NAMALWA (cell line): ENCODE measurements at places on chromosomes 4 and X.

DNA sequence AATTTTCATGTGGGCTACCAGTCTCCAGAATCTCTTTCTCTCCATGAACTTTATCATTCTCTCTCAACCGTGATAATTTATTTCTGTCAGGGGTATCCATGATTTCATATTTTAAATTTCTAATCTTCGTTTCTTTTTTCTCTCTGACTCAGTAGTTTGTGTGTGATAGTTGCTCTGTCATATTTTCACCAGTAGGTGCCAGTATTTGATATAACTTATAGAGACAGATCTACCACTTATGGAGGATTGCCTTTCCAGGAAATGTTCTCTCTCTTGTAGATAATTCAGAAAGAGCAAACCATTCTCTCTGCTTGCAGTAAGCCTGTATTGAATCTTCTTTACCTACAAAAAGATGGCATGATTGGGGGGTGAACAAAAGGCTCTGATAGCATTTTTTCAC lies 79.3 kb upstream of the DYNLT3 start:
- DNase-seq = peak; percentile 56

DNA sequence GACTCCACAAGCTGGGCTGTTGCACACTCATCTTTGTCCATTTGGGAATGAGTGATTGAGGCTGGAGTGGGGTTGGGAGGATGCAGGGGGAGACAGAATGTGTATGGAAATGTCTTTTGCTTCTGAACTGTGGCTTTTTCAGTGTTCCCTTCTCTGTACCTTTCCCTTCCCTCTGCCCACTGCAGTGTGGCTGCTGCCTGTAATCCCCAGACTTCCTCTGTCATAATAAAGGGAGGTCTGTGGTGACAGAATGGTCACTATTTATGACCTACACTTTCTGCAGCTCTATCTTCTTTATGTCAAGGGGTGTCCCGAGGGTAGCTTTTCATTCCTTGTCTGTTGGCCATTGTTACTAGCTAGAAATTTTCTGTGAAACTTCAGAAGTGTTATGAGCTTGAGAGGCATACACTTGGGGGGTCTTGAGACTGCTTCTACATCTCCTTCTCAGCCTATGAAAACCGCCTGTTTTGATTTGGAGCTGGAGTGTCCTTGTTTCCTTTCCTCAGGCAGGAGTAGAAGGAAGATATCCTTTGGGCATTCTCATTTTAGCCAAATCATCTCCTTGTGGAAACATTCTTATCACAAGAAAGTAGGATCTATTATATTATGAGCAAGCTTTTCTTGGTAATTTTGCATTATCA lies 63.0 kb downstream of the ANK2 start:
- no peak for DNase-seq

DNA sequence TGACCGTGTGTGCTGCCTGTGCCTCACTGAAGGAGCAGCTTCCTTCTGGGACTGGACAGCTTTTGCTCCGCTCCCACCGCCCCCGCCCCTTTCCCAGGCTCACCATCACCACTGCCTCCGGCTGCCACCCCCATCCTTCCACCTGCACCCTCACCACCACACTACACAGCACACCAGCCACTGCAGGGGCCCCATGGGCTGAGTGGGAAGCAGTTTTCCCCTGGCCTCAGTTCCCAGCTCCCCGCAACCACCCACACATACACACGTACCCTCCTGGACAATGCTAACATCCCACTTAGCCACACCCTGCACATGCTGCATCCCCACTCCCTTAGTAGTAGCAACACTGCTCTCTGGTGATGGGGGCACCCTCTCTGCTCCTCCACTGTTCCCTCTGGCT lies 29.6 kb upstream of the COX18 start:
- no peak for DNase-seq

- DNase-seq = peak; percentile 69
Observed at GRCh38 chrX:7261672-7262332, 113.8 kb upstream of the PUDP start.

GRCh38 chrX:12911122-12911470 lies 4.7 kb downstream of the TLR8 start:
- no peak for DNase-seq

DNA sequence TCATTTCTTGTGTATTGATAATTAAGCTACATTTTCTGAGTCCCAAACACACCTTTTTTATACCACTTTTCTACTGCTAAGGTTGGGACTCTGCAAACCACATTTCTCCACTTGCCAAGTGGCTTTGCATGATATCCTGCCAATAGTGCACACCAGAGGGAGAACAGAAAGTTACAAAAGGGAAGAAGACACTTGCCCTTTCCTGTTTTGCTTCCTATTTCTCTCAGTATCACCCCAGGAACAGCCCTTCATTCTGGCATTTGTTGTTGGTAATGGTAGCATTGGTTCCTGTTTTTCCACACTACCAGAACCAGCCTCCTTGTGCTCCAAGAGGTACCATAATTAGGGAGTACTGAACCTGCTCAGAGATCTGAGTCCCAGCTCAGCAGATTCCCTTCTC lies 87.1 kb downstream of the HDX start:
- no peak for DNase-seq

DNA sequence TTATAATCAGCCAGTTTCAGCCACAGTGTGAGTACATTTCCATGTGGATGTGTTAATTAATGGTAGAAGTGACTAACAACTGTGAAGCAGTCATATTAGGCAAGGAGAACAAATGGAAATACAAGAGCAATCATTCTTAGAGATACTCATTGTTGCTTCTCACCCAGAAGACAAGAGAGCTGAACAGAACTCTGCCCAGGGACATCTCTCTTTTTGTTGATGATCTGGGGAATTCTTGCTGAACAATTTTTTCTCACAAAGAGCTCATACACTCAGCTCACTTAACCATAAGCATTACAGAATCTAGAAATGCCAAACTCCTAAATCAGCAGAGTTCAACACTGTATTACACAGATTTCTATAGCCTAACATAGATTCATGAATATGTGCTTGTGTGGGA lies 150.1 kb downstream of the COMMD8 start:
- DNase-seq = no peak

- DNase-seq = no peak
Observed at GRCh38 chr4:40606239-40606767, 23.4 kb downstream of the RBM47 start.

DNA sequence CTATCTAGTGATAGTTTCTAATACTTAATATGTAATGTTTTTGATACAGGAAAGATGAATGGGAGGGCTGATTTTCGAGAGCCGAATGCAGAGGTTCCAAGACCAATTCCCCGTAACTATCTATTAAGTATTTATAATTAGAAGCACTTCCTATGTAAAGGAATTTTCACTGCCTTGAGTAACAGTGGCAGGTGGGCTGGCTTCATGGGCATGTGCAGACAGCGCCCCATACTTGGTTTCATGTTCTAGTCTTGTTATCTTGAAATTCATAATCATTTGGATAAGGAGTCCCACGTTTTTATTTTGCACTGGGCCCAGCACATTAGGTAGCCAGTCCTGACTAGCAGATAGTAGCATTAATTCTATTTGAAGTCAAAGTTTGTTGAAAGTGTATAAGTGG lies 1.7 kb downstream of the OCIAD1 start:
- no peak for DNase-seq

GRCh38 chr4:110632506-110633357 lies 9.9 kb upstream of the PITX2 start:
- DNase-seq = no peak

GRCh38 chr4:17480210-17480927 lies 31.5 kb downstream of the QDPR start:
- DNase-seq = no peak

GRCh38 chr4:15197005-15197404 lies 194.7 kb downstream of the CPEB2 start:
- DNase-seq = peak; percentile 9

DNA sequence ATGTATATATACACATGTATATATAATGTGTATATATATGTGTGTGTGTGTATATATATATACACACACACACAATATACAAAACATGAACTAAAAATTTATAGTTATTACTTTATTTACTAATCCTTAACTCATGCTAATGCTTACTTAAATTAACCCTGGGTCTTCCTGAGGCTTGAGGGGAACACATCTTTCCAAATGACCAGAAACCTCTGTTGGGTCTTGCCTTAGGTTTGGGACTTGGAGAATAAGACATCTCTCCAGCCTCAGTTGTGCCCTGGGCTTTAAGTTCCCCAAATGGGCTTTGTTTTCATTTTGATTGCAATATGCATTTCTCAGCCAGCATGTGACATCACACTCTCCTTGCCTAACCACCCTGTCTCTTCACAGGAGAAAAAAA lies 7.7 kb downstream of the GEMIN8 start:
- no peak for DNase-seq

GRCh38 chr4:69522554-69522953 lies 26.8 kb upstream of the UGT2B4 start:
- no peak for DNase-seq

DNA sequence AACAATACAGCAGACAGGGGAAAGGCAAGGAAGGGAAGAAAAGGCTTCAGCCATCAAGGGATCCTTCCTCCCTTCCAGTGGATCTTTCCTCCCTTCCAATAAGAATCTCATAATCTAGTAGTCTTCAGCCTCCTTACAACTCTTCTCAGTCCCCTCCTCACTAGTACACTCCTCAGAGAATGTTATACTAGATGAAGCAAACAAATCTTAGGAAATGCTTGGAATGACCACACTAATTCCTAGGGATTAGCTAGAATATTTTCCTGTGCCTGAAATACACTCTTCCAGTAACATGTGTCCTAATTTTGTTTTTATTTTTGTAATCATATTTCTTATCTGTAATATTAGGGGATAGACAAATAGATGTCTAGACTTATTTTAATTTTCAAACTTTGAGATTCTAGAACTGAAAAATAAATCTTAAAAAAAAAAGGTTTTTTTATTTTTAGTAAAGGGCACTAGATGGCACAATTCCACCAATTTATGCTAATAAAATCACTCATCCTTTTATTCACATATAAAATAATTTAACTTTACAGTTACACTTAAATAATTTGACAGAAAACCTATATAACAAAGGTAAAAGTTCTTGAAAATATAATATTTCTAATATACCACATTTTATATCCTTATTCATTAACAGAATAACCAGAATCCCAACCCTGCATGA lies 7.0 kb upstream of the STPG2 start:
- DNase-seq = peak; percentile 19

GRCh38 chr4:65917486-65917885 lies 247.2 kb upstream of the EPHA5 start:
- no peak for DNase-seq

DNA sequence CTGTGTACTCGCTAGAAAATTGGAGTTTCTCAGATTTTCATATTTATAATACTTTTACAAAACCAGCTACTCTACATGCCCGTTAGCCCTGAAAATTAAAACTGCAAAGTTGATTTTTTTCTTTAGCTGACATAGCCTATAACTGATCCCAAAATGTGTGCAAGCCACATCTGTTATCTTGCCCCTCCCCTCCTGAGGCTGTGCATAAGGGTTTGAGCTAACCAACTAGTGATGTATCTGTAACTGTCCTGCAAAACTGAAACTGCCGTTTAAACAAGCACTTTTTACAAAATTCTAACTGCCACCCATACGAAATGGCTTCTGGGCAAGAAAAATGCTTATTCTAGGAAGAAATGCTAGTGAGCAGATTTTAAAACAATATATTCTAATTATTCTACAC lies 59.1 kb downstream of the EDNRA start:
- DNase-seq = no peak

GRCh38 chr4:153497988-153498967 lies 32.1 kb downstream of the TMEM131L start:
- DNase-seq = no peak

DNA sequence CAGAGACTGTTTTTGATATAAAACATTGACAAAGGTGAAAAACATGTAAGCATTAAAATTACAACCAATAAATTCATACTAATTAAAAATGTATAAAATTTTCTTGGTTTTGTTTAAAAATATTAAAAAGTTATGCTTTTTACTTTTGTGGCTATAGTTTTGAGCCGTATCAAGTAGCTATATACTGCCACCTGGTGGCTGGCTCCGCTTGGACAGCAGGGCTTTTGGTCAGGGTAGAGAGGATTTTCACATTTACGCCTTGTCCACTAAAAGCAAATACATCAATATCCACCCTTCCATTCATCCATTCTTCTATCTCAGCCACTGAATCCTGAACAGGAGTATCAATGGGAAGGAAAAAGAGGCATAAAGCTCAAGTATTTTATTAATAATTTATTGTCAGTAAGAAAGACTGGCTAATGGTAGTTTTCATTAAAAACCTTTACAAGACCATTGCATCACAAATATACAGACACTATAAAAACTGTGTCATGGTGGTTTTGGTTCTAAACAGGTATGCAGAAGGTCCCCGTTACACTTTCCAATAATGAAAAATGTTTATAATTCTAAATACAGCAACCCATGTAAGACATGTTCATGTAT lies 32.1 kb upstream of the MTNR1A start:
- DNase-seq = peak; percentile 62

DNA sequence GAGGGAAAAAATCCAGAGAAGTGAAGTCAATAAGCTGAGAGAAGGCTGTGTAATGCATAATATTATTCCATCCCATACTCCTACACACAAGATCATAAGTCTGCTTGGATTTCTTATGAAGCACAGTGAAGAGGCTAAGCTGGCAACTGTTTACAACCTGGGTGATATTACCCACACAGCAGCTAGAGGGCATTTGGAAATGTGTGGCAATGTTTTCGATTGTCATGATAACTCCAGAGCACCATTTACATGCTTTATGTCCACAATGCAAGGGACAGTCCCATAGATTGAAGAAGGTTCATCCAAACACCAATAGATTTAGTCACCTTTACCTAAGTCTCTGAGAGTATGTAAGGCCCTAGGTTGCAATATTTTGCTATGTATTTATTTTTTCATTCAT lies 412.2 kb downstream of the PPP3CA start:
- peak; percentile 51 for DNase-seq

- DNase-seq = no peak
Observed at GRCh38 chr4:1175635-1176229, 3.3 kb upstream of the SPON2 start.

- DNase-seq = no peak
Observed at GRCh38 chr4:140188975-140189374, 35.0 kb upstream of the MAML3 start.

DNA sequence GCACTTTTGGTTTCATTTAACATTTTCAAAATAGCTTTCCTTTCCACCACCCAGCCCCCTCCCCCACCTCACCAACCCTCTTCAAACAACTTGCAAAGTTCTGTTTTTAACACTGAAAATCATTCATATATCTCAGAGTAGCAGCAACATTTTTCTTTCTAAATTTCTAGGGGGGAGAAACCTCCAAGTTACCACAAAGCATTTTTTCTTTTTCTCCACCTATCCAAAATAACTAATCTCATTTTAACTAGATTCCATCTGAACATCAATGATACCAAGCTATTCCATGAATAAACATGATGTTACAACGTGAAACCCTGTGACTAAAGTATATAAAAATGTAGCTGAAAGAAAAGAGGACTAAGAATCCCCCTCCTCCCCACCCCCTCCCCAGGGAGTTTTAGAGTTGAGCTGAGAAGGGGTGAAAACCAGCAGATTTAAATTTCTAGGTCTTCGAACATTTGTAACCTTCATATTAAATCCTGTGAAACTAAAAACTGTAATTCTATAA lies 5.2 kb downstream of the LDB2 start:
- no peak for DNase-seq

- no peak for DNase-seq
Observed at GRCh38 chr4:130026185-130026584, 930.2 kb downstream of the C4orf33 start.
